ENCODE measurements at places on chromosomes 7 and 10.

DNA sequence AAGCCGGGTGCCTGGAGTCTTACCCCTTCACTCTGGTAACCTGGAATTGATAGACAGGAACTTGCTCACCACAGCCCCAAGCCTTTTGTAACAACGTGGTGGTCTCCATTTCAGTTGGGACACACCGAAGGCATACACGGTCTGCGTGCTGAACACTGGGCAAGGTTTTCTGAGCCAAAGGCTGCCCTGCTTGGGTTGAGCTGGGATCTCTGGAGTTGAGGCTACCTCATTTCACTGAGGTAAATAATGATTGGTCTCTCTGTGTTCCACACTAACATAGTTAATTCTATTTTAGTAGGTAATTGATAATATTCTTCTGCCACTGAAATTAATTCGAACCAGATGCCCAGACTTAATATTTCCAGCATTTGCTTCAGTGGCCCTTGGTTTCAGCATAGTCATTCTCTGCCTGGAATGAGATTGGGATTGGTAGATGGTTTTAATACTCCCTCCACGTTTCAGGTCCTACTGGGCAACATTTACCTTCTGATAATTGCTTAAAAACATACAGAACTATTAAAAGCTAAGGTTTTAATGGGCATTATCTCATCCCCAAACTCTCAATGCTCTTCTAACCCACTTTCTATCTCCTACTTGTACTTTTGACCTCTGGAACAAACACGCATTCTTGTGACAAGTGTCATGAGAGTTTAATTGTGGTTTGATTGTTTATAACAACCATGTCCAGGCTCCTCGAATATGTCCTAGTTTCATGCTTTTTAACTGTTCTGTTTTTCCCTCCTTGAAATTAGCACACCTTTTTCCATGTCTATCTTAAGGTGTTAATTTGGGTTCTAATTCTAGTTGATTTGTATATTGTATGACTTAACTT lies 202.3 kb upstream of the KLF6 start:
- DNase-seq, result peak; percentile 77

GRCh38 chr10:8444630-8445029 lies 390.1 kb downstream of the GATA3 start:
- DNase-seq, result no peak

DNA sequence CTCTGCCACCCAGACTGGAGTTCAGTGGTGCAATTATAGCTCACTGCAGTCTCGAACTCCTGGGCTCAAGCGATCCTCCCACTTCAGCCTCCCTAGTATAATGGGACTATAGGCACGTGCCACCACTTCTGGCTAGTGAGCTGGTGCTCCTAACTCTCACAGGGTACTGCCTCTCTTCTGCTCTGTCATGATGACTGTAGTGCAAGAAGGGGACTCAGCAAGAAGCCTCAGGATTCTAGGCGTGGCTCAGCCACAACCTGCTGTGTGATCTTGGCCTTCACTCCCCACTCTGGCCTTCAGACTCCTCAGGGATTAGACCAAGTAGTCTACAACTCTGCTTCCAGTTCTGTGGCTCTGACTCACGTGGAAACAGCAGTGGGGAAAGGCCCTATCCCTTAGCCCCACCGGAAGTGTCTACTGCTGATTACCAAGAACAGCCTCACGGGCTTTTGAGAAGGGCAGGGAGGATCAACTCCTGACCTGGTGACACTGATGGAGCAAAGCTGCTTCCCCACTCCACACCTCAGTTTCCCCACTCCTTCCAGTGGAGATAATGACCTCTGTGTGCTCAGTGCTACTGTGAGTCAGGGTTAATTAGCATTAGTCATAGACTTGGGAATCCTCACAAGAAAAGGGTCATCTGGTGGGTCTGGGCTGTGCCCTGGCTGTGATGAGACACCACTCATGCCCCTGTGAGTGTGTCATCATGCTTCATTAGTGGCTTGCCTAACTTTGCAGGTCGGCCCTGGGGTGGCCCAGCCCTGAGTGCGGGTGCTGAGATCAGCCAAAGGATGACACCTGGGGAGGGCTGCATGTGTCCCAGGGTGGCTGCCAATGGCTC lies 41.1 kb downstream of the ZC3HC1 start:
- no peak for DNase-seq

- no peak for DNase-seq
These were observed 31.2 kb downstream of the BAIAP2L1 start for GRCh38 chr7:98369726-98370125.

GRCh38 chr7:126778101-126778500 lies 474.6 kb downstream of the GRM8 start:
- no peak for DNase-seq

- DNase-seq, result peak; percentile 55
These were observed 48.7 kb downstream of the BPGM start for GRCh38 chr7:134695321-134695860.

GRCh38 chr10:810351-810846 lies 120.9 kb upstream of the DIP2C start:
- no peak for DNase-seq

GRCh38 chr10:66321723-66322665 lies 603.8 kb upstream of the LRRTM3 start:
- no peak for DNase-seq

- no peak for DNase-seq
These were observed 55.3 kb upstream of the KAT6B start for GRCh38 chr10:74771054-74771453.

GRCh38 chr7:64509583-64509982 lies 53.3 kb downstream of the ZNF680 start:
- DNase-seq, result no peak

GRCh38 chr7:95781961-95782586 lies 9.7 kb downstream of the DYNC1I1 start:
- no peak for DNase-seq

GRCh38 chr10:69781576-69781975 lies 20.1 kb upstream of the COL13A1 start:
- DNase-seq, result no peak

DNA sequence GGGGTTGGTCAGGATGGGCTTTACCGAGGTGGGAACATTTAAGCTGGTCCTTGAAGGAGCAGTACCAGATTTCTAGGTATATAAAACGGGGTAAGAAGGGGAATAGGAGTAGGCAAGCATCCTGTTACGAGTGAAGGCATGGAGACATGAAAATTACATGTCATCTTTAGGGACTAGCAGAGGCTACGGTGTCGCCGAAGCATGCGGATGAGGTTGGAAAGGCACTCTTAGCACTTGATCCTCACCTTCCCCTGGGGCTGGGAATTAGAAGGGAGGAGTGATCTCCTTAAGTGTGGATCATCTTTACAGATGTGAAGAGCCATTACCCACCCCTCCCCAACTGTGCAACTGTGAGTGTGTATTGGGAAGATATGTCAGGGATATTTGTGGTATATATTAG lies 13.8 kb upstream of the ZRANB1 start:
- DNase-seq, result no peak

- no peak for DNase-seq
These were observed 928 bp downstream of the COMTD1 start for GRCh38 chr10:75234683-75235374.

GRCh38 chr7:77950548-77950947 lies 152.0 kb downstream of the PHTF2 start:
- DNase-seq, result no peak

- no peak for DNase-seq
These were observed 215.1 kb downstream of the ADARB2 start for GRCh38 chr10:1522237-1522636.

DNA sequence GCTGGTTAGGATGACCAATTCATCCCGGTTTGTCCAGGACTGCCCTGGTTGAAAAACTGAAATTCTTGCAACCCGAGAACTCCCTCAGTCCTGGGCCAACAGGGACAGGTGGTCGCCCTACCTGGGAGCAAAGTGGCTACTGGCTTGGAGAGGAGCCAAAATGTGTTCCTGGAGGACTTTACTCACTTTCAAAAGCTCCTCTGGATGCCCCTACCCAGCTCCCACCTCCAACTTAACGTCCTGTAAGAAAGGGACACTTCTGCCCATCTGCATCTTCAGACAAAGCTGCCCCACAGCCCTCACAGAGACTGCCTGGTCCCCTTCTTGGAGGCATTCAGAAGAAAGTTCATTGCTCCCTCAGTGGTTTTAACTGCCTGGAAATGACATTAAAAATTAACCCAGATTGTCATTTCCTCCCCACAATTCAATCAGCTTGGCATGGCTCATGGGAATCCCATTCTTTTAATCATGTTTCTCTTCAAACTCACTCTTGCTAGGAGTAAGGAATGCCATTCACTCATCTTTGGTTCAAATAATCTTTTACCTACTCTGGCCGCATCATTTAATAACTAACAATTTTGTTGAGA lies 24.0 kb upstream of the HSPA12A start:
- no peak for DNase-seq

- DNase-seq, result no peak
These were observed 181.7 kb downstream of the ST7 start for GRCh38 chr7:117134889-117135552.

Data from esophagus muscularis mucosa (tissue), 4 donors.